ENCODE measurements at places on chromosomes 12 and 14.
A peak's percentile ranks its signal among the peaks of the same experiment; 100 is the strongest.

- no peak for DNase-seq
Observed at GRCh38 chr14:72888192-72888591, 5.7 kb downstream of the DPF3 start.

DNA sequence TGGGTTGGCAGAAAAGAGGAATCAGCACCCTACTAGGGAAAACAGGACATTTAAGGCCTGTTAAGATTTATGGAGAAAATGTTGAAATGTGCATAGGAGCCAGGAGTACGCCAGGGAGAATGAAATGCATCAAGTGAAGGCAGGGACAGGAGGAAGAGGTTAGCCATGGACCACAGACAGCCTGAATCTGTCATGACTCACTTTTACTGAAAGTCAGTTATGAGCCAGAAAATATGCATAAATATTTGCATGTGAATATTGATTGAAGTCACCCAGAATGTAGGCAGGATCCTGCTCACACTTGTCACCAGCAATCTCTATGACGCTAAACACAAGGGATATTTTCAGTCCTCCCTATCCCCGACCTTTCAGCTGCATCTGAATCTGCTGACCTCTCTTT is 25.1 kb upstream of the CDK17 start:
- peak; percentile 8 for DNase-seq

GRCh38 chr12:4786795-4787194 is 66.6 kb downstream of the GALNT8 start:
- no peak for DNase-seq

GRCh38 chr12:132493482-132494178 is 3.7 kb downstream of the FBRSL1 start:
- DNase-seq, result no peak

GRCh38 chr12:5806371-5807089 is 138.5 kb downstream of the ANO2 start:
- DNase-seq, result no peak

DNA sequence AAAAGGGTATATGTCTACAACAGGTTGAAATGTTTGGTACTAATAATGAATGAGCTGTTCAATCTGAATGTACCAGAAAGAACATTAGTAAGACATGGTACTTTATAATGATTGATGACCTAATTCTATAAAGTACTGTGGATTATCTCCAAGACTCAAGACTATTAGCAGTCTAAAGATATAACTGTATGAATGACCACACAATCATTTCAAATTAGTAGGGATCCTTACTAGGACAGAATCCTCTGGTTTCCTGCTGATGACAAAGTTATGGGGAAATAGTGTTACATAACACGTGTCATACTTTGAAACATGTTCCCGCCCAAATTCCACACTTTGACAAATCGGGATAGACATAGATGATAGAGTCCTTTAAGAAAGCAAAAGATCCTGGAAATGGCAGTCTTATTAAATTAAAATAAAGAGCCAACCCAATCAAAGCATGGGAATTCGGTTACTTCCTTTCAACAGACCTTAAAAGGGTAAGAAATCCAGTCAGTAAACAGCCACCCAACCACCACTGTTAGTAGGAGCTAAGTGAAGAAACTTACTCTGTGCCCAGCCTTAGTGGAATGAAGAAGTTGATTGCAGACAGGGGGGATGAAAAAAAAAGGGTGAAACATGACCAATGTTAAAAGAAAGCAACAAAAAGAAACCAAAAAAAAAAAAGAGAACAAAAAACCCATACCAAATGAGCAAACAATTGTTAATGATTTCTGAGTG is 2.8 kb downstream of the VPS29 start:
- DNase-seq, result no peak

DNA sequence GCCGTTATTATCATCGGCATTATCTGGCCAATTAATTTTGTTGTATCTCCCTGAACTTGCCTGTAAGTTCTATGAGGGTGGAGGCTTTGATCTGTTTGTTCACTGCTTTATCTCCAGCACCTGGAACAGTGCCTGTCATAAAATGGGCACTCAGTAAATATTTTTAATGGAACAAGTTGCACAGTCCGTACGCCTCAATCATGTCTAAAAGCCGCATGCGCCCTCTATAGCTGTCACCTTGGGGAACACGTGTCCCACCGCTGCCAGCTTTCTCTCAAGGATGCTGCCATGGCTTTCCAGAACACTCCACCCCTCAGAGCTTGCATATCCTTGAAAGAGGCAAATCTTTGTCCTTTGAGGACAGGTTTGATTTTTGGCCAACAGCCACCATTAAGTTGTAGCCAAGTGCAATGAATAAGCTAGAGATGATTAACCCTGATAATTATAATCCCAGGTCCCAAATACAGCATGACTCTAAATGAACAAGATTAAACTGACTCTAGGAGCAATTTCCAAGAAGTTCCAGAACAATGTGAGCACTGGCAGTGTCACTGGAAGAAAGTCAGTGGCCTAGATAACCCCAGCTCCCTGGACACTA is 55.1 kb downstream of the ERH start:
- DNase-seq, result no peak

GRCh38 chr12:132441871-132442863 is 47.8 kb upstream of the FBRSL1 start:
- no peak for DNase-seq

All from stimulated activated CD4-positive, alpha-beta T cell treated with anti-CD3 and anti-CD28 coated beads, Interleukin-2, amount 100 ng/mL, for 24 hours (primary cell).